ENCODE measurements at places on chromosomes 6 and 20.

DNA sequence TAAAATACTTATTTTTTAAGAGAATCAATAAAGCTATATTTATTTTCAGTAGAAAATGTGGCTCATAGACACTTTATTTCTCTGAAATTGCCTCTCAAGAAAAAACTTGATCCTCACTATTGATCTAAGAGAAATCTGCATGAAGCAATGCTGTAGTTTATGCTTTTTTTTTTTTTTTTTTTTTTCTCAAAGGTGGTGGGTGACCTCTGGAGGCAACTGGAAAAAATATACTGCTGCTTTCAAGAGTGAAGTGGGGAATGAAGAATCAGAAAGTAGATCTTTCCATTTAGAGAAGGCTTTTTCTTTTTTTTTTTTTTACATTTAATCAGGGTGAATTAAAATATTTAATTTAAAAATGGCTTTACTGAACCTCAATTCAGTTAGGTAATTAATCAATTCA is 169.3 kb downstream of the SLC16A10 start:
- DNase-seq = peak; percentile 20

- peak; percentile 95 for DNase-seq
Measured at GRCh38 chr6:37141281-37142049, 28.5 kb upstream of the PIM1 start.

DNA sequence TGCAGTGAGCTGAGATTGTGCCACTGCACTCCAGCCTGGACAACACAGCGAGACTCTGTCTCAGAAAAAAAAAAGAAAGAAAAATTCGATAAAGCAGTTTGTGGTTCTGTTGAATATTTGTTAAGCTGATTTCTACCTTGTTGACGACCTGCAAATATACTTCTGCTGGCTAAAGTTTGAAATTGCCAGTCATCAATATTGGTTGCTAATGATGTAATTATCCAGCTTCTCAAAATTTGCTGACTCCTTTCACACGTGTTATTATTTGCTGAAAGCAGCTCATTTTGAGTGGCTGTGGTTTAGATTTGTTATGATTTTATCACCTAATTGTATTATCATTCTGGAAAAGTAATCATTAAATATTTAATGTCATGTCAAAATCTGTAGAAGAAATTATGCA is 774.3 kb downstream of the QKI start:
- DNase-seq = no peak

- DNase-seq = no peak
Measured at GRCh38 chr20:11429168-11429567, 488.5 kb upstream of the BTBD3 start.

DNA sequence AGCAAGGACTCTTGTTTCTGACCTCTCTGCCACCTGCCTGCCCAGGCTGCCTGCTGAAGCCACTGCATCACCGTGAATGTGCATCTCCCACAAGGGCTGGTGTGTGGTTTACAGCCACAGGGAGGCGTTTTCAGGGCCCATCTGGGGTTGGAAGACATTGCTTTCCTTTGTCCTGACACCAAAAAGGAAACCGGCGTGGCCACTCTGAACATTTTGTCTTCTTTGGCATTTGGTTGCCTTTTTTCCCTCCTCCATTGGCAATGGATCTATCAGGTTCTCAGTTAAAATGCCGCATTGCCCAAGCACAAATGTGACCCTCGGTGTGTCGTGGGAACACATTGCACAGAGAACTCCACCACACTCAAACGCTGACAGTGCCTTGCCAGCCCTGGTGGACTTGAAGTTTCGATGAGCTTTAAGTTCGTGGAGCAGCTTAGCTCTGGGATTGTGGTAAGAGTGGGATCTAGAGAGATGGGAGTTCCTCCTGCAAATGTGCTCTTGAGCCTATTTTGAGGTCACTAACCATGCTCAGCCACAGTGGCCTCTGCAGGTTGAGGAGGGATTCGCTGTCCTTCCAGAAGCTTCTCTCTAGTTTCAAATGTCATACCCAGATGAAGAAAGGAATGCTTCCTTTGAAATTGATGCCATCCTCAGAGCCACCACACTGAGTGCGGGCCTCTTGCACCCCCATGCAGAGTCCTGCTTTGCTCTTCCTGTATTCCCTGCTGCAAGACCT is 14.8 kb upstream of the PCK1 start:
- DNase-seq = no peak

- peak; percentile 95 for DNase-seq
Measured at GRCh38 chr20:20373091-20373571, 5.2 kb downstream of the INSM1 start.

Measured in NCI-H2171 treated with DMSO at 0.1 percent for 48 hours (cell line).